T-helper 1 cell (primary cell): ENCODE measurements at places on chromosomes 13 and 19.
A peak's percentile ranks its signal among the peaks of the same experiment; 100 is the strongest.

- no peak for DNase-seq
These were observed 31.8 kb downstream of the PIP5K1C start for GRCh38 chr19:3668331-3669081.

DNA sequence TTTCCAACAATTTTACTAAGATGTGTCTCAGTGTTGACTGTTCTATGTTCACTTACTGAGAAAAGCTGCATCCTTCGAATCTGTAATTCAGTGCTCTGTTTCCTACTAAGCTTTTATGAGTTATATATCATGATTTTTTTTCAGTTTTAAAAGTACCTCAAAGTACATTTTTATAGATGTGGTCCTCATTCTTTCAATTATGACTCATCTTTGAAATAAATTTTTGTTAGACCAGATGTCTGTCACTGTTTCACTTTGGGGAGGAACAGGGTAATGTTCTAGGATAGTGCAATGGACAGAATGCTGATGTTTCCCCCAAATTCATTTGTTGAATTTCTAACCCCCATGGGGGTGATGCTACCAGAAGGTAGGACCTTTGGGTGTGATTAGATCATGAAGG, 74.8 kb downstream of the NALCN start:
- no peak for DNase-seq

- DNase-seq: no peak
These were observed 14.0 kb upstream of the NAA16 start for GRCh38 chr13:41296879-41297646.

GRCh38 chr19:41222240-41222639, 3.2 kb downstream of the AXL start:
- no peak for DNase-seq

GRCh38 chr19:35009424-35010415, 9.6 kb downstream of the GRAMD1A start:
- no peak for DNase-seq

GRCh38 chr13:110552767-110553166, 8.8 kb downstream of the RAB20 start:
- DNase-seq: no peak

- no peak for DNase-seq
These were observed 3.3 kb upstream of the PEX11G start for GRCh38 chr19:7492142-7492541.

- no peak for DNase-seq
These were observed 1076.2 kb downstream of the UQCRFS1 start for GRCh38 chr19:28136796-28137195.

- no peak for DNase-seq
These were observed 61.7 kb downstream of the PDS5B start for GRCh38 chr13:32647926-32648325.

DNA sequence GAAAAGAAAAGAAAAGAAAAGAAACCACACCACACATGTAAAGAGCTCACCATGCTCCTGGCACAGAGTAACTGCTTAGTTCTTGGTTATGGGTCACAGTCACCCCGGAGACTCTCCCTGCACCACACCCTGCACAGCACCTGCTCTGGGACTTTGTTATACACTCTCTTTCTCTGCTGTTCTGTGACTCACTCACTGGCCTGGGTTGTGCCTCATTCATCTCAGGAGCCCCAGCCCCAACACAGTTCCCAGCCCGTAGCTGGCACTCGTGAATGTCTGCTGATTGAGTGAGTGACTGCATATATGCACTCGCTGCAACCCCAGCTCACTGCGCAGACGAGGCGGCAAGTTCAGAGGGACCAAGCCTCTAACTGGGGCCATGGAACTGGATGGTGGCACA, 22.9 kb upstream of the ZNF507 start:
- DNase-seq: no peak

DNA sequence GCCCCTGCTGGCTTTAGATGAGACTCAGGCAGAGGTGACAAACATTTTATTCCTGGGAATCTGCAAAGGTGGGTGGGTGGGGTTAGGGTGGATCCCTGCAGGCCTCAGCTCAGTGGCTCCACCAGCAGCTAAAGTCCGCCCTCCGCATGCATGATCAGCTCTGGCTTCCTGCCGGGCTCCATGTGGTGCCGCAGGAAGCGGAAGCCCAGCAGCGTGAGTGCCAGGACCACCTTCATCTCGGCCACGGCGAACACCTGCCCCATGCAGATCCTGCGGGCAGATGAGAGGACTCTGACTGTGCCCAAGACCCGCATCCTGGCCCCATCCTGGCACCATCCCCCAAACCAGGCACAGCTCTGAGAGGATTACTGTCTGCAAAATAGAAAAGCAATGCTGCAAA, 26.3 kb downstream of the CYP4F2 start:
- no peak for DNase-seq

DNA sequence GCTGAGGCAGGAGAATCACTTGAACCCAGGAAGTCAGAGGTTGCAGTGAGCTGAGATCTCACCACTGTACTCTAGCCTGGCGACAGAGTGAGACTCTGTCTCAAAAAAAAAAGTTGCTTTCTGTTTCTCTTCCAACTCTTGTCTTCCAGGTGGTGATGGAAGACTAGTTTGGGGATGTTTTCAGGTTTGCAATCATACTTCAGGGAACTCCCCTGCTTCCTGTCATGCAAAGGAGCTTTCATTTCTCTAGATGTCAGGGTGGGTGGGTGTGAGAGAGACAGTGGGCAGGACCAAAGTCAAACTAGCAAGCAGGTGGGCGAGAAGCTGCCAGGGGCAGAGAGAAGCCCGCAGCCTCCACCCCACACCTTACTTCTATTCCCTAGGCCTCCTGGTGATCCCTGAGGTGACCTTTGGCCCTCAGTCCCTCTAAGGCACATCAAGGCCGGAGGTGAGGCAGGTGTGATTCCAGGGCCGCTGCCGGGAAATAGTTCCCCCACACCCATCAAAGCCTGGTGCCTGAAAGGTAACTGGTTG, 25.7 kb downstream of the CCNE1 start:
- no peak for DNase-seq

- DNase-seq: no peak
These were observed 2.2 kb downstream of the PEPD start for GRCh38 chr19:33519416-33519815.

GRCh38 chr13:49058761-49059160, 83.0 kb downstream of the FNDC3A start:
- DNase-seq: no peak

DNA sequence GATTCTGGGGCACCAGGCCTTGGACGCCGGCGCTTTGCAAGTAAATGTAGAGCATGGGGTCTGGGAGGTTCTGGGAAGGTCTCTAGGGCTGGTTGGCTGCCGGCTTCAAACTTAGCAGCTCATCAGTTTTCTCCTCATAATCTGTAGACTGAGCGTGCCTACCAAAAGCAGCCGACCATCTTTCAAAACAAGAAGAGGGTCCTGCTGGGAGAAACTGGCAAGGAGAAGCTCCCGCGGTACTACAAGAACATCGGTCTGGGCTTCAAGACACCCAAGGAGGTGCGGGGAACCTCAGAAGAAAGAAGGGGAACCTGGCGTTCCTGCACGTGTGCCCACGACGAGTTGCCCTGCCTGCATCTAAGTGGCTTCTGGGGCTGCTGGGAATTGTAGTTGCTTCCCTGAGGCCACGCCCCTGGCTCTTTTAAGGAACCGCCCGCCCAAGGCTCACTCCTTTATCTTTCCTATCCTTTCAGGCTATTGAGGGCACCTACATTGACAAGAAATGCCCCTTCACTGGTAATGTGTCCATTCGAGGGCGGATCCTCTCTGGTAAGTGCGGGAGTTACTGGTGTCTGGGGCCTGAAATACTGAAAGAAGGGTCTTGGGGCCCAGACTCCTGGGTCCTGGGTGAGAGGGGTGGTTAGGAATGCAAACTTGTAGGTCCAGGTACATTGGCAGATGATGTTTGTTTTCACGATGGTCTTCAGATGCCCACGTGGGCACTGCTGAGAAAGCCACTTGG, 984 bp downstream of the RPS11 start:
- DNase-seq: peak; percentile 63

- peak; percentile 72 for DNase-seq
These were observed at the start of gene ARL11 for GRCh38 chr13:49627831-49628652. Gene ARL11, plus strand, starts transcription at chr13:49628507. Its CDS starts 1,941 bp downstream, at chr13:49630448.

DNA sequence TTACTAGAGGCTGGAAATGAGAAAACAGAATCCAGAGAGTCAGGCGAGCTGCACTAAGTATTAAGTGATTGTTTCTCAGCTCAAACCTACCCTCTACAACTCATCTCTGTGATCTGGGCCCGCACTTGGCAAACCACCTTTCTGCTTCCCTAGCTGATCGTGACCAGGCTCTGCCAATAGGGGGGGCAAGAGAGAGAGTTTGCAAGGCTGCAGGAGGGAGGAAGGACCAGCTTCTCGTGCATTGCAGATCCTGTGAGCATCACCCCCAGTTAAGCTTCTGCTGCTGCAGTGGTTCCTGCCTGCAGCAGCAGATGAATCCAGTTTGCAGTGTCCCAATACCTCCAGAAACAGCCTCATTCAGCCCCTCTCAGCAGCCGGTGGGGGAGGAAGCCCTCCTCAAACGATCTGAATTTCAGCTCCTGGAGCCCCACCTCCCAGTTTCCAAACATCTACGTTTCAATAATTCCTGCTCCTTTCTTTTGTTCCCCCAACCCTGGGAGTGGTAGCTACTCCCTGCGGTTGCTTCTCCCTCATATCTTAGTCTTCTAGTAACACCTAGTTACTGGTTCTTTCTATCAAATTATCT, 20.0 kb downstream of the XRCC1 start:
- DNase-seq: peak; percentile 64

DNA sequence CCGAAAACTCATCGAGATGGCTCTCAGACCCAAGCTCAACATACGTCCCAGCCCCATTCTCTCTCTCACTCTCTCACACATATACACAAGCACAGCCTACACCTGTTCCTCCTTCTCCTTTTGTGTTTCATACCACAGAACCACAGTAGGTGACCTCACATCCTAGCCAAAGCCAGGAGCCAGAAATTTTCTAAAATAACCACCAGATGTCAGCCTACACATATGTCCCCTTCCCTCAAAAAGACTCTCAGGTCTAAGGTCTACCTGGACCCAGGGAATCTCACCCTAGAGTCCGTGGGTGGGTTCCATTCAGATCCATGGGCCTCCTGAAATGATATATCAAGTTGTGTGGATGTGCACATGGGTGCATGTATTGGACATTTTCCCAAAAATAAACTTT, 104.2 kb upstream of the IPO5 start:
- DNase-seq: no peak

GRCh38 chr13:30510811-30511371, 45.2 kb upstream of the HMGB1 start:
- no peak for DNase-seq

DNA sequence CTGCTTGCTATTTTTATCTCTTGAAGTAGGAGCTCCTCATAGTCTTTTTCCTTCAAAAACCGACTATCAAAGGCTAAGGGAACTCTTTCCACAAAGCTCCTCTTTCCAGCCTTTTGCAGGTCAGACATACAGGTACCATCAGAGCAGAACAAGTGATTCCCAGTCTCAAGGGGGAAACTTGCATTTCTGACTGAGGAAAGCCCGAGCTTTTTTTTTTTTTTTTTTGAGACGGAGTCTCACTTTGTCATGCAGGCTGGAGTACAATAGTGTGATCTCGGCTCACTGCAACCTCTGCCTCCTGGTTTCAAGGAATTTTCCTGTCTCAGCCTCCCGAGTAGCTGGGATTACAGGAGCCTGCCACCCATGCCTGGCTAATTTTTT, 32.0 kb downstream of the RUBCNL start:
- DNase-seq: no peak

DNA sequence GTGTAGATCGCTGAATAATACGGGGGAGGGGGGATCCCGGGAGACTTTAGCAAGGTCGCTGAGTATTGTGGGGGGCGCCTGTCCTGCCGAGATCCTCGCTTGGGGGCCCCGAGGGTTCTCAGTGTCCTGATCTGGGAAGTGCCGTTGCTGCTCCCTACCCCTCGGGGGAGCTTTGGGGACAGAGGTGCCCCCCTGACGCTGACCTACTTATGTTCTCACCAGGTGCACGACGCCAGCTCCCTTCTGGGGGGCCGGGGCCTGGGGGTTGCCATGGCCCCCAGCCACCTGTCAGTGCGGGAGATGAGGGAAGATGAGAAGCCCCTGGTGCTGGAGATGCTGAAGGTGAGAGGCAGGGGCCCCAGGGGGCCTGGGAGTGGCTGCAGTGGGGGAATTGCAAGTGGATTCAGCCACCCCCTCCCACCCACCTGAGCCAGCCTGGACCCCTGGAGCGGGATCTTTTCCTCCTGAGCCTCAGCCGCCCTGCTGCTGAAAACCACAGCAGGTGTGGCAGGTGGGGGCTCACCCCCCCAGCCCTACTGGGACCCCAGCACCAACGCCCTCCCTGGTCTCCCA, 537 bp downstream of the NAT14 start:
- DNase-seq: no peak

DNA sequence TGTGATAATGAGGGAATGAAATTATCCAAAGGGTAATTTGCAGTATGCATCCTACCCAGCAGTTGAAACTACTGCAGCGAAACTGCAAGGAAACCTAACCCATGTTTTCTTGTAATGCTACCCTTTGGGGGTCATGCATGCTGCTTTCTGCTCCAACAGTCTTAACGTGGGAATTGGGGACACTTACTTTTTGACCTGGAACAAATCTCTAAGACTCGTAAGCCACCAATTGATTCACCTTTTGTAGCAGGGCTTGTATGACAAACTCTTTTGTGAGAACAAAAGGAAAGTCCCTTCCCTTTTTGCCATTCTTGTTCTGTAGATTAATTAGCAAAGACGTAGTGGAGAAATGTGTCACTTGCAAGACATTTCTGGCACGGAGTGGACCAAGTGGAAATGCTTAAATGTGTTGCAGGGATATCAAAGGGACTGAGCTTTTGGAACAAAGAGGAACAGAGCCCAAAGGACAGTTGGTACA, 27.4 kb downstream of the LRCH1 start:
- DNase-seq: no peak

DNA sequence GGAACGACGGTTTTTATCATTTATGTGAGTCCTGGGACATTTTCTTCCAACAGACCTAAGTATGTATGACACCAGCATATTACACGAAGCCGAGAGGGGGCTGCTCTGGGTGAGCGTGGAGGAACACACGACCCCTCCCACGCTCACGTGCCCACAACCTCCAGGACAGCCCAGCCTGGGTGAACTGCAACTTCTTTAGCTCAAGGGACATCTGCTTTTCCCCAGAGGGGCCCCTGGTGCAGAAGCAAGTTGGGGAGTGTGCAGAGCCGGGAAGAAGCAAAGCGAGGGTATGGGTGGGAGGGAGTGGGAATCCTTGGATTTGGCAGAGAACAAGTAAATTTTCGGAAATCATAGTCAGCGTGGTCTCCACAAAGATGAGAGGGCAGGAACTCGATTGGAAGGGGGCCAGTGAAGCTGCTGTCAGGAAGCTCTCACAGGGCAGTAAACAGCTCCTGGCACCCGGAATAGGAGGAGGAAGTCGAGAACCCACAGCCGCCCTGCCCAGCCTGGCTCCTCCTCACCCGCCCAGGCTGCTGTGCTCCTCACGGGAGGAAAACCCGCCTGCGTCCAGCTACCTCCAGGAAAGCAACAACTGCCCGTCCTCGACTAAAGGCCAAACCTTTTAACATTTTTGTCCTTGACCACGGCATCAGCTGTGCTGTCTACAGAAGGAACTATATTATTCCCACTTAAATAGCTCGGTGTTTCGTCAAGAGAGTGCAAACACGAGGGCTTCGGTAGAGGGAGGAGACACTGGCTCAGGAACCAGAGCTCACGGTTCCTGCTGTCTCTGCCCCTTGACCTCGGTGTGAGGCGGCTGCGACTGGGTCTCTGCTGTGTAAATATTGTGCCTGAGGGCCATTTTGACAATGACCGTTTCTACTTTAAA, 17.2 kb upstream of the CFAP97D2 start:
- DNase-seq: no peak
